ENCODE measurements at places on chromosomes 11 and 22.
A peak's percentile ranks its signal among the peaks of the same experiment; 100 is the strongest.

- DNase-seq, result no peak
Measured at GRCh38 chr22:17079572-17079971, 5.2 kb upstream of the IL17RA start.

DNA sequence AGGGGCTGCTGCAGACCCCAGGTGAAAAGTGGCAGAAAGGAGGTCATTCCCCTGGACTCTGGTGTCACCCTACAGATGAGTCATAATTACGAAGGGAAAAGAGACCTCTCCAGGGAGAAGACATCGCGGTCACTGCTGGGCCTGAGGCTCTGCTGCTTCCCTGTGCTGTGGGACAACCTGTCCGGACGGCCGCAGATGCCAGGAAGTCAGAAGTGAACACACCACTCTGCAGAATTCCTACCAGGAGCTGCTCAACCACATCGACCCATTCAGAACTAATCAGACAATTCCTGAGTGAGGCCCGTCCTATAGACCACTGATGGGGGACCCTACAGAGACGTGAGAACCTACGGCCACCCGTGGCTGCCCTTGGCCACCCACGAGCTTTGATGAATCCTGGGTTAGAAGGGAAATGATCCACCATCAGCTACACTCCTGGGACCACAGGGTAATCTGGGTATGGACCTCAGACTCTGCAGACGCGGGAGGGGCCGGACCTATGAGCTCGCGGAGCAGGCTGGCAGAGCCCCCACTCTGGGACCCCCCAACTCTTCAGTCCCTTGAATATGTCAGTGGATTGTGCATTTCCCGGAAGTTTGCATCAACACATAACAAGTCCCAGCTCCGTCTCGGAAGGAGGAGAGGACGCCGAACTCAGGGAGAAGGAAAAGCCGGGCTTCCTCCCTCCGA, 636.7 kb downstream of the BRD1 start:
- DNase-seq, result no peak

GRCh38 chr11:74366576-74366975, 31.7 kb downstream of the PGM2L1 start:
- DNase-seq, result peak; percentile 91

- peak; percentile 28 for DNase-seq
Measured at GRCh38 chr11:80860632-80861031, 1419.8 kb upstream of the TENM4 start.

DNA sequence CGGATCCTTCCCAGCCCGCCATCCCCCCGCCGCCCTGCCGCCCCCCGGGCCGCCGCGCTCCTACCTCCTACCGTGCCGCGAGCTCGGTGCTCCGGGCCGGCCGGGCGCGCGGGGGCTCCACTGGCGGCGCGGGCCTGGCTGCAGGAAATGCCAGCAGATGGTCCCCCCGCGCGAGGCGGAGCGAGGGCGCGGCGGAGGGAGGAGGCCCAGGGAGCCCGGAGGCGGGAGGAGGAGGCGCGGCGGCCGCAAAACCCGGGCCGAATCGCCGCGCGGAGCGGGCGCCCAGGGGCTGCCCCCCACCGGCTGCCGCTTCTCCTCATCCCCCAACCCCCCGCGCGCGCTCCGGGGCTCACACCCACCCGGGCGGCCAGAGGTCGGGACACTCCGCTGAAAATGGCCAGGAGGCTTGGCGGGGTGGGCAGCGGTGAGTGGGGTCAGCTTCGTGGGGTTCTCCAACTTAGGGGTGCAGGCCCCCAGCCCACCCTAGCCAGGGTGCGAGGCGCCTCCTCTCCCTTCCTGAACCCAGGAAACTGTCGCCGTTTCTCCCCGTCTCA, at the start of gene OSBPL5:
Gene OSBPL5, minus strand, starts transcription at position 159 of the 554 bp plus-strand sequence. CDS start 36,162 bp downstream, outside the sequence.
- DNase-seq, result peak; percentile 80

DNA sequence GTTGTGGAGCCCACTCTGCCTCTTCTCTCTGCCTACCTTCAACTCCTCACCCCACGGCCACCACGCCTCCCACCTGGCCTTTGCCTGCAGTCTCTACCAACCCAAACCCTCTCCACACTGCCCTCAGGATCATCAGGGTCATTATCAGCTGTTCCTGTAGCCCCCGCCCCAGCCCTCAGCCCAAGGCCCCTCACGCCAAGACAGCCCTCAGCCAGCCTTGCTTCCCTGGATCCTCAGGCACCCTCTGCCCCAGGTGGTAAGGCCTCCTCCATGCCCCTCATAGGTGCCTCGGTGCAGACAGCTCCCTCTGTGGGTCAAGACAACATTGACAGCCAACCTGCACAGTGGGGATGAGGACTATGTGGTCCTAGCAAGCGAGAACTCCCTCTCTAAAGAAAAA, 1.7 kb downstream of the SBF1 start:
- DNase-seq, result no peak

DNA sequence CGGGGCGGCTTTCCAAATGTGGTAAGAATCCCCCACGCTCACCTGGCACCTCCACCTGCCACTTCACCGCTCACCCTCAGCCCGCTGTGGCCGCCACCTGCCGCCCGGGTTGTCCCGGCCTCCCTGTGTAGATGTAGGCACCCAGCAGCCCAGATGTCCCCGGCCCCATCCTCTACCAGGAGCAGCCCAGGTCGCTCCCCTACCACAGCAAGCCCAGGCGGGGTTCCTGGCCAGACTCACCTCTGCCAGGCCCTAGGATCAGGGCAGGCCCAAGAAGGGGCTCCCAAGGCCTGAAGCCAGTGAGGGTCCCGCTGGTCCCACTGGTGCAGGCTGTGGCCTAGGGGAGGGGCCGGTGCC, 27.4 kb downstream of the MOB2 start:
- no peak for DNase-seq

GRCh38 chr22:30488121-30488520, 16.3 kb upstream of the SEC14L3 start:
- DNase-seq, result no peak

GRCh38 chr11:14642453-14642852, 1.2 kb upstream of the PDE3B start:
- DNase-seq, result no peak

GRCh38 chr22:46352691-46353386, 17.3 kb downstream of the TRMU start:
- no peak for DNase-seq

GRCh38 chr11:99632969-99633368, 612.2 kb downstream of the CNTN5 start:
- no peak for DNase-seq

- no peak for DNase-seq
Measured at GRCh38 chr11:6475936-6476335, 2.2 kb upstream of the TRIM3 start.

- no peak for DNase-seq
Measured at GRCh38 chr11:114277637-114278341, 18.4 kb upstream of the NNMT start.

GRCh38 chr11:69343401-69344321, 49.7 kb downstream of the MYEOV start:
- DNase-seq, result no peak

- peak; percentile 32 for DNase-seq
Measured at GRCh38 chr22:40070701-40071100, 75.9 kb downstream of the FAM83F start.

- peak; percentile 64 for DNase-seq
Measured at GRCh38 chr11:102560555-102561011, 30.0 kb upstream of the MMP7 start.

DNA sequence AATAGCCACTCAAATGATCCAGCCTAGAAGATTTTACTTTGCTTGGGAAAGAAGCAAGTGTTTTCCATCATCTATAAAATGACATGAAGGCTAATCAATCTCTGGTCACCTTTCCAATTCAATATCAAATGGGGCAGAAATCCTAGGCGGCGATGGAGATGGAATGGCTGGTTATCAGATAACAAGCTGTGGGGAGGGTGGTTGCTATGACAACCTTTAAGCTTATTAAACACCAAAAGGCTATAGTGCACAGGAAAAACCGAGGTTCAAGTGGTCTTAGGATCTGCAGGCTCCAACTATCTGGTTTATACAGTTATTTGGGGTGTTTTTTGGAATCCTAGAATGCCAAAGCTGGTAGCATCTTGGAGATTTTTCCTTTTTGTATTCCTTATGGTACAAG, 13.9 kb upstream of the BSX start:
- no peak for DNase-seq

DNA sequence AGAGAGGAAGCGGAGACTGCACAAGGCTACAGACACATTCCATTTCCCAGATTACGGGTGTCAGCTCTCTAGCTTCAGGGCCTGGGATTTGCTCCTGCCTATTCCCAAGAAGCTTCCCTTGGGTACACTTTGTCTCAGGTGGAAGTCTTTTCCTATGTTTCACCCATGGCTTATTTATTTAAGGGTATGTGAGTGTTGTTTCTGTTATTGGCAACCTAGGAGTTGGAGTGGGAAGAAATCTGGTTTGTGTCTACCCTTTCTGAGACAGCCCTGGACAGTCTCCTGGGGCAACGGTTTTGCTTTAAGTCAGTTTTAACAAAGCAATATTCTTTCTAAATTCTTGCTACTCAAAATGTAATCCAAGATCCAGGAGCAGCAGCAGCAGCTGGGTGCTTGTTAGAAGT, 127.0 kb downstream of the MICAL2 start:
- DNase-seq, result no peak

DNA sequence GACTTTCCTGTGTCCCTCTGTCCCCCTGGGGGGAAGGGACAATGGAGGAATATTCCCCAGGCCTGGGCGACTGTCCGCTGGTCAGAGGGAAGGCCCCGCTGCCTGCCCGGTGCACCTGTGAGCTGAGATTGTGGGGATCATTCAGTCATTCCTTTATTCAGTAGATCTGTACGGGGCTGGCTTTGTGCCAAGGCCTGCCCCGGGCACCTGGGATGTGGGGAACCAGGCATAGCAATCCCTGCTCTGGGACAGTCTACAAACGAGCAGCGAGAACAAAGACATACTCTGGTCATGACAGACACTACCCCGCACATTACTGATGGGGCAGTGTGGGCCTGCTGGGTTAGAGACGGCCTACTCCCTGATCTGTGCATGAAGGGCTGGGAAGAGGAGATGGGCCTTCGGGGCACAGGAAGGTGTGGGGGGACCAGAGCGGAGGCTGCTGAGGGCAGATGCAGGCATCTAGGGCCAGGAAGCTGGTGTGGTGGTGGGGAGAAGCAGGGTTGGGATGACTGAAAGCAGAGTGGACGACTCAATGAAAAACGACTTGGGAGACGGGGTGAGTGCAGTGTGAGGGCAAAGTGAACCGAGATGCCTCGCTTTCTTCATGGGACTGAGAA, 1.8 kb upstream of the MYO7A start:
- no peak for DNase-seq

DNA sequence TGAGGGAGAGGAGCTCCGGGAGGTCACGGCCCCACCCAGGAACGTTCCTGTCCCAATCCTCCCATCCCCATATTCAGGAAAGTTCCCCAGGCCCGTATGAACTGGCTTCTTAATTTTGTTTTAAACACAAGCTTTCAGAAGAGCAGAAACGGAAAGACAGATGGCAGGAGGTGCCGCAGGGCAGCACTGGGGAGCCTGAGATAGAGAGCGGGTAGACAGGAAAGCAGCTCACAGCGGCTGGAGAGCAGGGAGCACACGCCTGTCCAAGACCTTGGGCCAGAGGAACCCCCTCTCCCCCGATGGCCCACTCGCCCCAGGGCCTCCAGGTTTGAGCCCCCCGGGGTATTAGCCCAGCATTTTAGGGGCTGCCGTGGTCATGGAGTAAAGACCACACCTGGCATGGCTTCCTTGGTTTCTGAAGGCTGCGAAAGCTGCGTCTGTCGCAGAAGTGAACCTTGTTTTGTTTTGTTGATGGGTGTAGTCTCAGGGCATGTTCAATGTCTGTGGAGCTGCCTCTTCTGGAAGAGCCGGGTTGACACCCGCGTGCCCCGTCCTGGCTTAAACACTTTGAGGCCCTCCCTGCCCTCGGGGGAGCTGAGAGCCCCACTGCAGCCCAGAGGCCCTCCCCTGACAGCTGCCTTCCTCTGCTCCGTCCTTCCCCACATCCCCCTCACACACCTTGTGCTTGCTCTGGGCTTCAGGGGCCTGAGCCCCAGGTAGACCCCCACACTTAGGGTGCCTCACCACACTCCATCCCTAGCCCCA, 17.9 kb upstream of the KCNQ1OT1 start:
- DNase-seq, result no peak
